ENCODE measurements at places on chromosomes 2 and 18.

DNA sequence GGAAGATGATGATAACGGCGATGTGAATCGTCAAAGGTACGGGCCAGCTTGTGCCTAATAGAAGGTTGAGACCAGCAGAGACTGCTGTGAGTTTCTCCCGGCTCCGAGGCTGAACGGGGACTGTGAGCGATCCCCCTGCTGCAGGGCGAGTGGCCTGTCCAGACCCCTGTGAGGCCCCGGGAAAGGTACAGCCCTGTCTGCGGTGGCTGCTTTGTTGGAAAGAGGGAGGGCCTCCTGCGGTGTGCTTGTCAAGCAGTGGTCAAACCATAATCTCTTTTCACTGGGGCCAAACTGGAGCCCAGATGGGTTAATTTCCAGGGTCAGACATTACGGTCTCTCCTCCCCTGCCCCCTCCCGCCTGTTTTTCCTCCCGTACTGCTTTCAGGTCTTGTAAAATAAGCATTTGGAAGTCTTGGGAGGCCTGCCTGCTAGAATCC lies 3.0 kb downstream of the FZD7 start:
- no peak for DNase-seq

GRCh38 chr18:53790786-53791185 lies 433.7 kb downstream of the MBD2 start:
- no peak for DNase-seq

DNA sequence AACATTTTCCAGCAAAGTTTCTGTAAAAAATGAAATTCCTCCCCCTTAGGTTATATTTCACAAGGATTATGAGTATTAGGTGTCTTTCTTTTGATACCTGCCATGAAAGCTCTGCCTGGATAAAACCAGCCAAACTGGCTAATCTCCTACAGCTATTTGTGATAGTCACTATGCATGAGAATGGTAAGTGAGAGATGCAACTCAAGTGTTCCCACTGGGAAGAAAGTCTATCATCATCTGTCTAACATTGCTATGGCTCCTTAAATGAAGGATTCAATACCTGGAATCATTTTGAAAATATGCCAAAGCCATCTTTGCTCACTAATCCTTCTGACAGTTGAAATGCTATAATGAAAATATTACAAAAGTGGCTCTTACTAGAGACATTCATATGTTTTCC lies 339.9 kb upstream of the LRRTM4 start:
- DNase-seq, result no peak

GRCh38 chr2:157696036-157696435 lies 67.4 kb upstream of the ACVR1C start:
- no peak for DNase-seq

DNA sequence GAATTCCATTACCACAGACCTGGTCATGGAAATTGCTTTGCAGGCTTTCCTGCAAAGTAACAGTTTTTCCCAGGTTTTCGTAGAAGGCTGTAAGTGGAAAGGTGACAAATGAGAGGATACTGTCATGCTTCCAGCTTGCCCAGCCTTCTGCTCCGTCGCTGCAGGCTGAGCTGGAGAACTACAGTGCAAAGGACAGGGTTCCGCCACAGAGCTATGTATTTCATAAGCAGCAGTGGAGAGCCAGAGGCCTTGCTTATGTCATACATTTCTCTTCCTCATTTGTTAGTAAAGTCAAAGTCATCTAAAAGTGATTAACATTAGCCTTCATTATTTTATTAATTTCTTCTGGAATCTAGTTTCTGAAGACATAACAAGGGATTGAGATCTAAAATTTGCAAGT lies 72.9 kb upstream of the RBM44 start:
- DNase-seq, result no peak

DNA sequence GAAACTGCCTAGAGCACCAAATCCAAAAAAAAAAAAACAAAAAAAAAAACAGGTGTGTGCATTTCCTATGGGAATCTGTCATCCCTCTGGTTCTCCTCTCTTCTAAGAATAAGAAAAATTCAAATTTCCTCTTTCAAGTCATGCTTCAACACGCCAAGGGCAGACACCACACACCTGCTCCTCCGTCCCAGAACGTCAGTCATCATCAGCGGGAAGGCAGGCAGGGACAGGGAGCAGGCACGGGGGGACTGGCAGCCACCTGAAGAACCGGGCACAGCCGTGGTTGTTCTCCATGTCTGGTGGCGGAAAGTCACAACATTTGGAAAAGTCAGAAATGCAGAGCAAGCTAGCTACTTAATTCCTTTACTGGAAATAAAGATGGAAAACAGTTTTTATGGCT lies 214.8 kb downstream of the IKZF2 start:
- DNase-seq, result no peak

DNA sequence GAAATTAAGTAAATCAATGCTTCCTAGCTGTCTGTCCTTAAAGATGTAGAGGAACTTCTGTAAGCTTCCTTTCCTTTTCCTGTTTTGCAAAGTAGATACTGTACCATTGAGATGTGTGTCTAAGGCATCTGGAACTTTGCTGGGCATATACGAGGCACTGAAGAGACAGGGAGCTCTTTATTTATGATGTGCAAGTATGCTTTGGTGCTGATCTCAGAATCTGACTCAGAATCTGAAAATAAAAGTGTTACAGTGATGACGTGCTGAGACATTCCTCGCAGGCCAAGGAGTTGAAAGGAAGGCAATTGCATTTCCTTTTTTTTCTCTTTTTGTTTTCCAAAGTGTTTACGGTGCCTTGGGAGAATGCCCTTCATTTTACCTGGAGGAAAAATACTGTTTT lies 230.9 kb upstream of the RGPD4 start:
- DNase-seq, result no peak

DNA sequence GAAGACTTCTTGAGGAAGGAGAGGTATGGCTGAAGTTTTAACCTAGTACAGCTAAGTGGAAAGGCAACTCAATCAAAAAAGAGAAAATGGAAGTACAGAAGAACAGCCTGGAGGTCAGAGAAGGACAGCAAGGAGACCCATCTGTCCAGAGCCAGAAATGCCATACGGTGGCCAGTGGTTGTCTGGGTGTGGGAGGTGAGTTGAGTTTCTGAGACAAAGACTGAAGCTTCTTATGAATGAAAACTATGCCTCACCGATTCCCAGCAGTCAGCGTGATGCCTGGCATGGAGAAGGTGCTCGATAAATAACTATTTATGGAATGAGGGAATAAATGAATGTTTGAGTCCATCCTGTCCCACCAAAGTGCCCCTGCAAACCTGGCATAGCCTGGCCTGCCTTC lies 98.8 kb downstream of the MRO start:
- DNase-seq, result no peak

DNA sequence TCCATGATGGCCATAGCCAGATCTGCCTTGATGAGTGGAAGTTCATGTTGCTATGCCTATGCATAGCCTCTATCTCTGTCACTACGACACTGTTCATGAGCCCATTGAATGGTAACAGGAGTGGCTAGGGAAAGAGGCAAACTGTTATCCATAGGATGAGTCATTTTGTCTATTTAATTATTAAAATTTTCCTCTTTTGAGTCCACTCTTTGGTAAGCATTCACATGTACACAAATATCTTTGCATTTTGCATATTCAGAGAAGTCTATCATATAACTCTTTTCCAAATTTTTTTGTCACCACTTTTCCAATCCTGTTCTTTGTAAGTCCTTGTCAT lies 364.4 kb downstream of the KCNJ3 start:
- no peak for DNase-seq

DNA sequence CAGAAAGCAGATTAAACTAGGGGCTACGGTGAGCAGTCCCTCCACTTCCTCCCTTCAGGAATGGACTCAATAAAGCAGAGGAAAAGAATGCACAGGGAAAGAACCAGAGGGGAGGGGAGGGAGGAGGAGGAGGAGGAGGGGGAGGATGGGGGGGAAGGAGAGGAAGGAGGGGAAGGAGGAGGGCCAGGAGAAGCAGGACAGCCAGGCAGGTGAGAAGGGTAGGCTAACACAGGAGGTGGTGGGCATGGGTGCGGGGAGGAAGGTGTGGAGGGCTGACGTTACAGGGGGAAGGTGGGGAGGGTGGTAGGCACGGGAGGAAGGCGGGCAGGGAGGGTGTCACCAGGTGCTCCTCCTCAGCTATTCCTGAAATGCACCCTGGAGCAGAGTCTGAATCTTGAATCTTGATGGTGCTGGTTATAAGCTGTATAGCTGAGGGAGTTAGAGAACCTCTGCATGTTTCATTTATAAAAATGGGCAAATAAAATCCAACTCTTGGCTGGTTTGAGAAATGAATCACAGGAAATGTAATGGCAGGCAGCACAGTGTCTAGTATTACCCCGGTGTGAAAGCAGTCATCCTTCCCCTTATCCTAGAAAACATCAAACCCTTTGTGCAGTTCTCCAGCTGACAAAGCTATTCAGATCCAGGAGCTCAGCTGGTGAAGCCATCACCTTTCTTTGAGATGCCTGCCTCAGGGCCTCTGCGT lies 3.4 kb downstream of the TMEM18 start:
- no peak for DNase-seq

DNA sequence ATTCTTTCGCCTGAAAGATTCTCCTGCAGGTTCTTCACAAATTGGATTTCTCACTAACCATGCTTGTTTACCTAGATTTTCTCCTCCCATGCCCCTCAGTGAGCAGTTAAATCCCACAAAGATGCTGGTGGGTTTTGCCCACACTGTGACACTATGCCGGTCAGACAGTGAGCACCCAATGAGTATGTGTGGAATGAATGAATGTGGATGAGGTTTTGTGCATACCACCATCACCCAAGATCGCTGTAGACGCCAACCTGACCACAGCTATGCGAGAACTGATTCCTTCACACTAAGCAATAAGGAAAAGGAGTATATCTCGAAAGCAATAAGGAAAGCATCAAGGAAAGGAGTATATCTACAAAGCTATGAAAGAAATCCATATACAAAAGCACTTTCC lies 116.7 kb downstream of the PID1 start:
- DNase-seq, result no peak

DNA sequence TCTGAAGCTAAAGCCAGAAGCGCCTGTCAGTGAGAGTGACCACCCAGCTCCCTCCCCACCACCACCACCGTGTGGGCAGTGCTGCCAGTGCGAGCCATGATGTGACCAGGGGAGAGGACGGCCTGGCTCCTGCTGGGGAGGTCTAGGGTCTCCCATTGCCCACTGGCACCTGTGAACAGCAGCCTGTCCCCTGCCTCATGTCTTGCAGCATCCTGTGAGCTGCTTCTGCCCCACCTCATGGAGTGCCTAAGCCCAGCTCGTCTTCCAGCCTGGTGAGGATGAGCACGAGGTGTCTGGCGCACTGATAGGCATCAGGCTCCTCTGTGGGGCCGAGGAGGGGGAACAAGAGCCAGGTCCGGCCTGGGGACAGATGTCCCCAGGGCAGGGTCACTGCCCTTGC lies 61.4 kb downstream of the FAM168B start:
- no peak for DNase-seq

GRCh38 chr2:128630974-128631697 lies 312.5 kb upstream of the HS6ST1 start:
- no peak for DNase-seq

DNA sequence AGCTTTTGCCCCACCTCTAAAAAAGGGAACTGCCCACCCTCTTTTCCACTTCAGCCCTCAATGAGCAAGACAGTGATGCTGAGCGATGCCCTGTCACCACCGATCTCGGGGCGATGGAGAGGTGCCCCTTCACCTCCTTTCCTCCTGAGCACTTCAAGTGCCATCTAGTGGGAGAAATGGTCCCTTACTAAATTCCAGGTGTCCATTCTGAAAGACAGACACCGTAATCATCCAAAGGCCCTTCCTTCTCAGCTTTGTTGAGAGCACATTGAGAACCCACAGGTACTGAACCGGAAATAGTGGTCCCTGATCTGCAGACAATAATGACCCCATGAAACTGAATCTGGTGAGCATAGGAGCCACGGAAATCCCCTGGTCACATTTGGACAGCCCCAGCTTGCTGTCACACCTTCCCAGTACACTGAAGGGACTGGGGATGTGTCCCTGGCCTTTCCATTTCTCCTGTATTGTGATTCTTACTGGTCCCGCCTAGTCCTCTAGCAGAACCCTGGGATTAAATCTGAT lies 38.5 kb downstream of the KCTD18 start:
- DNase-seq, result peak; percentile 22

- DNase-seq, result no peak
Observed at GRCh38 chr18:79948719-79949411, 2.6 kb downstream of the SLC66A2 start.

DNA sequence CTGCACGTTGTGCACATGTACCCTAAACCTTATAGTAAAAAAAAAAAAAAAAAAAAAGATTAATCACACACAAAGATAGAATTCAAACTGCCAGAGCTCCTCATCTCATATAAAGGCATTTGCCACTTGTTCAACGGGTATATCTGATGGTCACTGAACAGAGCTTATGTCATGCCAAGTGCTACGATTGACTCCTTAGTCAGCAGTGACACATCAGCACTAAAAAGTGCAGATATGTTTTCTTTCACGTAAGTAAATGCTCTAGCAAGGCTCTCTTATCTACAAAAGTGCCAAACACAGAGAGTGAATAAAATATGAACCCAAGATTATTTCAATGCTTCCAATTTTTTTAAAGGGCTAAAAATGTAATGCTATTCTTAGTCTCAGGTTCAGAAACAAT lies 1.1 kb downstream of the LMAN1 start:
- DNase-seq, result no peak

GRCh38 chr2:12543978-12544558 lies 172.7 kb upstream of the TRIB2 start:
- no peak for DNase-seq

DNA sequence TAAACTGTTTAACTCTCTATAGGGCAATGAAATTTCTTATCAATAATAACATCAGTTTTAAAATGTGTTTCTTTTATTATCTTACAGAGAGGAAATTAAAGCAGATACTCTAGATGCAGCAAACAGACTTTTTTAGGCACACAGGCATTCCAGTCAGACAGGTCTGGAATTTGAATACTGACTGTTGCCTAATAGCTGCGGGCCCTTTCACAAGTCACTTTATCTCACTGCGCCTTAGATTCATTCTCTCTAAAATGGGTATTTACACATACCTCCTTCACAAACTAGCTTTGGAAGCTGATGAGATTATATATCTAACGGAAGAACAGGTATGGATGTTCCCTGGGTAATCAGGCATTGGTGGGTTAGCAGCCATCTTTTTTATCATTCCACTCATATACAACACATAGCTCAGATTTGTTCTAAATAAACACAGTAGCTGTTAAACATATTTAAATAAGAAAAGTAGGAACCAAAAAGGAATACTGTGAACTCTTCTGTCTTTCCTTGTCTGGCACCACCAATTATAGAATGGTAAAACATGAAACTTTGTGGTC lies 104.2 kb downstream of the LRP2 start:
- no peak for DNase-seq

DNA sequence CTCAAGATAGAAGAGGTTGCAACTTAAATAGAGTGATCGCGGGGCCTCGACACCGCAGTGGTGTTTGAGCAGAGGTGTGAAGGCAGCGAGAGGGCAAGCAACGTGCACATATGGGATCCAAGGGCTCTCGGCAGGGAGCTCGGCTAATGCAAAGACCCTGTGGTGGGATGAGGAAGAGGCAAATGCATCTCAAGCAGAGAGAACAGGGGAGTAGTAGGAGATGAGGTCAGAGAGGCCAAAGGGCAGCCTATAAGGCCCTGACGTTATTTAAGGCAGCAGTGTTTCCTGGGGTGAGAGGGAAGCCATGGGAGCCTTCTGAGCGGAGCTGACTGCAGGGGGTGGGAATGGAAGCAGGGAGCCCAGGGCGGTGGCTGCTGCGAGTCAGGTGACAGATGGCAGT lies 74.5 kb downstream of the MRPS9 start:
- no peak for DNase-seq
